ENCODE measurements at places on chromosomes 5 and 9.
A peak's percentile ranks its signal among the peaks of the same experiment; 100 is the strongest.

GRCh38 chr5:169974121-169974770 lies 6.0 kb downstream of the INSYN2B start:
- H3K27me3 ChIP-seq, result no peaks in the 10 kb centered on the region
- H3K36me3 ChIP-seq, result no peaks in the 10 kb centered on the region
- no peaks in the 10 kb centered on the region for H3K4me1 ChIP-seq
- DNase-seq, result no peak

DNA sequence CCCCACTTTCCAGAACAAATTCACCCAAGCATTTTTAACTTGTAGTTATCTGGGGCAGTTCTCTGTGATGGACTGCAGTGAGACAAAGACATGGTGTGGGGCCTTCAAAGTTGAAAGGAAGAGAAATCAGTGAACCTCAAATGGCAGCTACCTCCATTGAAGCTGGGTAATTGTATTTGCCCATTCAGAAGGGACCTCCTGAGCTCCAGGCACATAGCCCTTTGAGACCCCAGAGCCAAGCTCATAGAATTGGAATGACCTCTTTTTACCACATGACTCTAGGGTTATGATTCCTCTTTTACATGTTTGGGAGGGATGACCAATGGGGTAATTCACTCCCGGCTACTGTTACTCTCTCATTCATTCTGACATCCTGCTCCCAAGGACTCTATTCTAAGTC lies 368.4 kb upstream of the ITGA1 start:
- H3K36me3 ChIP-seq, result no peaks in the 10 kb centered on the region
- DNase-seq, result no peak
- no peak overlapping the region for H3K27ac ChIP-seq

GRCh38 chr9:91374939-91375338 lies 13.2 kb upstream of the AUH start:
- no peak overlapping the region for H3K4me3 ChIP-seq
- no peaks in the 10 kb centered on the region for H3K27me3 ChIP-seq
- DNase-seq, result no peak
- H3K27ac ChIP-seq, result no peak overlapping the region

DNA sequence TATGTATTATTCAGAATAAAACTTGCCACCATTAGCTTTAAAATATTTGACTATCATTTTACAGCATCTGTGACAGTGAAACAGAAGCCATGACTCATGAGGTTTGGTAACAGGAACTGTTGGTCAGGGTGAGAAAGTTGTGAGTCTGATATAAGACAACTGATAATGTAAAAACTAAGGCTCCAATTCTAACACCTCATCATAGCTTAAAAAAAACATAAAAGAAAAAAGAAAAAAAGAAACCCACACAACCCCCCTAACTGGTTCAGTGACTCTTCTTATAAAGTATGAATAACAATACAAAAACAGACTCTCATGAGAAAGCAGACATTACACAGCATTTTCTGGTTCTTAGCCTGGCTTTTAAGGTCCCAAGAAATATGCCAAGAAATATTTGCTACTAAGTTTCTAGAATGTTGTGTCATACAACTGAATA lies 85.8 kb downstream of the MRPS27 start:
- H3K36me3 ChIP-seq, result peaks cover 8% of the 10 kb centered on the region
- H3K4me1 ChIP-seq, result no peaks in the 10 kb centered on the region
- no peaks in the 10 kb centered on the region for H3K27me3 ChIP-seq
- no peak overlapping the region for H3K4me3 ChIP-seq
- H3K27ac ChIP-seq, result peak overlapping the region; percentile 39

DNA sequence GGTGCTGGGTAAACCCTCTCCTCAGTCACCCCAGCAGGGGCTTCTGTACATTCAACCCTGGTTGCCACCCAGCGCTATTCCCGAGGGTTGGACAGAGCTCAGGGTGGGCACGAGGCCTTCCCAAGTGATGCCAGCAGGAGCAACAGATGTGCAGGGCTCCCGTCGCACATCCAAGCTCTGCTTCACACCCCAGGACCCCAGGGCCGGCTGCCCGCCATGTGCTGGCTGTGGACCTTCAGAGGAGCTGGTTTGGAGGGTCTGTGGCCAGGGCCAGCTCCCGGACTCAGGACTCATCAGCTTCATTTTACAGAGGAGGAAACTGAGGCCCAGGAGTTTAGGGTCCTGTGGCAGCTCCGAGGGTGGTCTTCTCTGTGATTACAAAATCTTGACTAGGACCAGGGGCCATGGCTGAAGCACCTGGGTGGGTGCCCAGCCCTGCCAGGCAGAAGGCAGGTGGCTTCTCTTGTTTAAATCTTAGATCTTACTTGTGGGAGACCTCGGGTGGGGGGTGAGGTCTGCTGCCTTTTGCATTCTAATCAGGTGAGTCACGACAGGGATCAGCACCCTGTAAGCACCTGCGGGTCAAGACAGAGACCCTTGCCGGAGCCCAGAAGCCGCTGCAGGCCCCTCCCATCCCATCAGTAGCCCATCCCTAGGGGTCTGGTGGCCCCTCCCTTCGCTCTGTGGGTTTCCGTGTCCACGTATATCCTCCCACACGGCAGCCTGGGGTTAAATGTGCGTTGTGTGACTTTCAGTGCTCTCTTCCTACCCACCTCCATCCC lies 2.1 kb upstream of the SLC12A7 start:
- H3K4me3 ChIP-seq, result no peak overlapping the region
- no peak for DNase-seq
- no peaks in the 10 kb centered on the region for H3K4me1 ChIP-seq

- H3K27me3 ChIP-seq, result peaks cover 6% of the 10 kb centered on the region
- H3K4me3 ChIP-seq, result no peak overlapping the region
- DNase-seq, result no peak
- H3K4me1 ChIP-seq, result no peaks in the 10 kb centered on the region
- H3K36me3 ChIP-seq, result no peaks in the 10 kb centered on the region
Observed at GRCh38 chr5:113614191-113614590, 100.7 kb downstream of the YTHDC2 start.
